ENCODE measurements at places on chromosomes 5 and 9.

DNA sequence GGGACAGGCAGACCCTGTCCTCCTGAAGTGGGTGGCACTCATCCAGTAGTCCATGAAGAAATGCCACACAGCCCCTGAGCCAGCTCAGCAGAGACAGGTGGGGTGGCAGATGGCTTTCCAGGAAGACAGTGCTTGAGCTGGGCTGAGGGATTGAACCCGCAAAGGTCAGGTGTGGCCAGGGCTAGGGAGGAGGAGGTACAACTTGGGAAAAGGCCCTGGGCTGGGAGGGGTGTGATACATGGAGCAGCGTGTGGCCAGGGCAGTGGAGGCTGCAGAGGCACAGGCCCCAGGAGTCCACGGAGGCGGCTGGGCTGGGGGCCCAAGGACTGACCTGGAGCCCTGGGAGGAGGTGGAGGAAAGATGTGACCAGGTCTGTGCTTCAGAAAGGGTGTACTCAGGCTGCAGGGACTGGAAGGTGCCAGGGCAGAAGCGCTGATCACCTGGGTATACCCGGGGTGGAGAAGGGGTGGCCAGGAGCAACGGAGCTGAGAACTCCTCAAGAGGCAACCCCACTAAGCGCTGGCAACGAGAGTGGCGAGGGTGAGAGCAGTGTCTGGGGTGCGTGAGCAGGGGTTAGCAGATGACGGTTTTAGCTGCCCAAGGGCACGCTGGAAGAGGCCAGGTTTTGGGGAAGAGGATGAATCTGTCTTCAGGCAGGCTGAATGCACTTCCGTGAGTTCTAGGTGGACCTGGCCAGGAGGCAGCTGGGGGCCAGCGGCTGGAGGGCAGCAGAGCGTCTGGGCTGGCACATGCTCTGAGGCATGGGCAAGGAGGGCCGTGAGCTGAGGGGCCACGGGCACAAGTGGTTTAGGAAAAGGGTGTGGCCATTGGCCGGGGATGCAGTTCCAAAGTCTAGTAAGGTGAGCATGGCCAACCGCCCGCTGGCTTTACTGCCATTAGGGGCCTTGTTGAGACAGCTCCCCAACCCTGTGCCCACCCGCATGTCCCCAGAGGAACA, 3.9 kb upstream of the RABL6 start:
- DNase-seq, result no peak

- no peak for DNase-seq
Measured at GRCh38 chr5:72233835-72234234, 86.2 kb downstream of the MRPS27 start.

- no peak for DNase-seq
Measured at GRCh38 chr5:59139695-59140094, 556.8 kb downstream of the RAB3C start.

DNA sequence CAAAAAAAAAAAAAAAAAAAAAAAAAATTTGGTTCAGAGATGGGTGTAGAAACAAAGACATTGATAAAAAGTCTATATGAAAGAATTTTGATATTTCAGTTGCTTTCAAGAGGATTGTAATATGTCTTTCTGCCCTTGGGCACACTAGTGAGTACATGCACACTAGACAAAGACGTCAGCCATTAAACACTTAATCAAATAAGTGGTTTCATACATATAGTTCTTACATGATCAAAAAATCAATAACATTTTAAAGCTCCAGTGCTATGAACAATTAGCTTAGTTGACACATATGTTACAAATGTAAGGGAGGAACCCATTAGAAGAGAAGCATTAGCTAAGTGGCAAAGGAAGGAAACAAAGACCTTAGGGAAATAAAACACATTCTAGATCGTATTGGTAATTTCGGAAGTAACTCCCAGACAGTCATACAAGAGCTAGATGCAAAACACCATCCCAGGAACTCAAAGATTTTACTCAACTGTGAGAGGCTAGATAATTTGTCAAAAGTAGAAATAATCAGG, 84.5 kb upstream of the MAN2A1 start:
- no peak for DNase-seq

- no peak for DNase-seq
Measured at GRCh38 chr5:149452665-149453617, 73.8 kb upstream of the IL17B start.

GRCh38 chr5:139022528-139022927, 147.4 kb upstream of the LRRTM2 start:
- DNase-seq, result no peak

GRCh38 chr9:131630205-131630831, 85.0 kb downstream of the PRRT1B start:
- no peak for DNase-seq

GRCh38 chr9:80878556-80878955, 810.8 kb downstream of the TLE1 start:
- no peak for DNase-seq

DNA sequence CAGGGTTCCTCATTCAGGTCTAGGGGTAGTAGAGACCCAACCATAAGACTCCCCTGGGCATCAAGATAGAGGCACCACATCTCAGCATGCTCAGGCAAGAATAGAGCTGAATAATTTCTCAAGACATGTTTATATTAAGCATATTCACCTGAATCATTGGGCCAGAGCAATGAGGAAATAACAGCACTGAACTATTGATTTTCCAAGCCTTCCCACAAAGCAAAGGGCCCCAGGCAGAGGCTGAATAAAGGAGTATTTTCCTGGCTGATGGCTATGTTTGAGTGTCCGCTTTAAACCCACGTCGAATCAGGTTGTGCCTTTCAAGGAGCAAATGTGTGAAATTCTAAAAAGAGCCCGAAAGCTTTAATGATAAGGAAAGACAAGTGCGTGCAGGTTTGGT, 129.2 kb downstream of the HSD17B3 start:
- DNase-seq, result no peak

GRCh38 chr9:131628459-131629225, 83.3 kb downstream of the PRRT1B start:
- DNase-seq, result no peak
